Naive thymus-derived CD8-positive, alpha-beta T cell (primary cell): ENCODE measurements at places on chromosomes 13 and 19. TPM values are rescaled to one million over a fixed set of nuclear protein-coding genes. Genes with fewer than 3 reads are reported as not detected.

DNA sequence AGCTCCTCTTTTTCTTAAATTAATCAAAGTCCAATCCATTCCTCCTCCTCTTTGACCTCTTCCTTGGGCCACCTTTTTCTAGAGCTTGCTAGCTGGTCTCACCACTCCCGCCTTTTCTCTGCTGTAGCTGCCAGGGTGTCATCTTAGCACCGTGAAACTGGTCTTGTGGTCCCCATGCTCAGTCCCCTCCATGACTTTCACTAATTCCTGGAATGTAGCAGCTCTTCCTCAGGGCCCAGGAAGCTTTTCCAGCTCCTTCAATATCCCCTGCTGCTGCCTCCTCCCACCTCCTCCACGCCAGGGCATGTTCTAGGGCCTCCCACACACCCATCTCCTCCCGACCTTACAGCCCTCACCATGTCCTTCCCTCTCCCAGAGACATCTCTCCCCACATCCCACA is 222.2 kb downstream of the MYO16 start:
- no peak for DNase-seq

DNA sequence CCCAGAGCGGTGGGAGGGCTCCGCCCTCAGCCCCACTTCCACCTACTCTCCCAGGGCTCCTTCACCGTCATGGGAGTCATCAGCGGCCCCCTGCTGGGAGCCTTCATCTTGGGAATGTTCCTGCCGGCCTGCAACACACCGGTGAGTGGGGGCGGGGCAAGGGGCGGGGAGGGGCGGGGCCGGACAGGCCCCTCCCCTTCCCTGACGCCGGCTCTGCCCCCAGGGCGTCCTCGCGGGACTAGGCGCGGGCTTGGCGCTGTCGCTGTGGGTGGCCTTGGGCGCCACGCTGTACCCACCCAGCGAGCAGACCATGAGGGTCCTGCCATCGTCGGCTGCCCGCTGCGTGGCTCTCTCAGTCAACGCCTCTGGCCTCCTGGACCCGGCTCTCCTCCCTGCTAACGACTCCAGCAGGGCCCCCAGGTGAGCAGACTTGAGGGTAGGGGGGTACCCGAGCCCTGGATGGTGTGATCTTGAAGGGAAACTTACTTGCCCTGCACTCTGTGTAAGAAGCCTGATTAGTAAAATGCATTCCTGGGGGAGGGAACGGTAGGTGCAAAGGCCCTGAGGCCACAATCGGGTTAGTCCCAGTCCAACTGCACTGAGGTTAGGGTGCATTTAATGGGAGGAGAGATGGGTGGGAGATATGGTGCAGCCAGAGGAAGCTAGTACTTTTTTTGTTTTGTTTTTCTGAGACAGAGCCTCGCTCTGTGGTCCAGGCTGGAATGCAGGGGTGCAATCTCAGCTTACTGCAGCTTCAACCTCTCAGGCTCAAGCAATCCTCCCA is 12.1 kb downstream of the SLC5A5 start:
- DNase-seq = no peak

DNA sequence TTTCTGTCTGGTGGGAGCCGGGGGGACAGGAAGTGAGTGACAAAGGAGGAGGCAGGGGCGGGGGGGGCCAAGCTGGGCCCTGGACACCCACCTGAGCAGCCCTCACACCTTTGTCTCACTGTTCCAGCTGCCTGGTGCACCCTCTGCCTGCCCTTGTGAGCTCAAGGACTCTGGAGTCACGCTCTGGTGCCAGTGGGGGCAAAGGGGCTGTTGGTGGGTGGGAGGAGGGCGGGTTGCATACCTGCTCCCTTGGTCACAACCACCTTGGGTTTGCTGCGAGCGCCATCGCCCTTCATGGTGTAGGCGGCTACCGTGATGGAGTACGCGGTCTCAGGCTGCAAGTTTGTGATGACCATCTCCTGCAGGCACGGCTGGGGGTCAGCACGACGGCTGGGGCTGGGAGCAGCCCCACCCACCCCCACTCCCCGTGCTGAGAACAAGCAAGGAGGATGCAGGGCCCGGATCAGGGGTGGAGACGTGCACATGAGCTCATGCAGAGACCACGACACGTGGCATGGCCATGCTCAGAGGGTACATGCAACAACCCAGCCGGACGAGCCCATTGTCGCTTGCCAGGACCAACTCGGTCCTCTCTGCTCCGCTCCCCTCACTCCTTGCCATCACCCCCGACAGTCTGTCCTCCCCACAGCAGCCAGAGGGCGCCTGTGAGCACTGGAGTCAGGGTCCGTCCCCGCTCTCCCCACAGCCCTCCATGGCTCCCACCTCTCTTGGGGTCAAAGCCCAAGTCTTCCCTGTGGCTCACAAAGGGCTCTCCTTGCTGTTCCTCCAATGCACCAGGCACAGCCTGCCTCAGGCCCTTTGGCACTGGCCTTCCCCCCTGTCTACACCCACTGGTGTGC is 114.9 kb downstream of the PTPRS start:
- no peak for DNase-seq

GRCh38 chr19:40246292-40247073 is 20.0 kb upstream of the CCNP start:
- no peak for DNase-seq

- DNase-seq = no peak
Observed at GRCh38 chr19:743168-743687, 7.7 kb upstream of the MISP start.

GRCh38 chr13:110127986-110128511 is 178.9 kb downstream of the COL4A1 start:
- DNase-seq = no peak

DNA sequence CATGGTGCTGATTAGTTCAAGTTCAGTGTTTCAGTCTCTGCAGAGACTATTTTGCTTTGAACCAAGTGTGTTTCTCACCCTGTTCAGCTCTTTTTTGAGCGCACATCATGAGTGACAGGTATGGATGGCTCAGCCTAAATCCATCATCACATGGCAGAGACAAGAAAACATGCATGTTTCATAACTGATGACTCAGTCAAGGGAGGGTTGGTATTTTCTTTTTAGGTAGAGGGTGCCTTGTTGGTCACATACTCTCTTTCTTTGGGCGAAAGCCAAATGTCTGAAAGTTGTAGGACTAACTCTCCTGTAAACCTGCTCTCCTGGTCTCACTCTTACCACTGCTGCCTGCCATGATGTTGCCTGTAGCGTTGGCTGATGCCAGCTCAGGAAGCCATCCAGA is 48.1 kb upstream of the RAP2A start:
- DNase-seq = no peak

- DNase-seq = no peak
Observed at GRCh38 chr13:113769881-113770280, 10.9 kb downstream of the TMEM255B start.

DNA sequence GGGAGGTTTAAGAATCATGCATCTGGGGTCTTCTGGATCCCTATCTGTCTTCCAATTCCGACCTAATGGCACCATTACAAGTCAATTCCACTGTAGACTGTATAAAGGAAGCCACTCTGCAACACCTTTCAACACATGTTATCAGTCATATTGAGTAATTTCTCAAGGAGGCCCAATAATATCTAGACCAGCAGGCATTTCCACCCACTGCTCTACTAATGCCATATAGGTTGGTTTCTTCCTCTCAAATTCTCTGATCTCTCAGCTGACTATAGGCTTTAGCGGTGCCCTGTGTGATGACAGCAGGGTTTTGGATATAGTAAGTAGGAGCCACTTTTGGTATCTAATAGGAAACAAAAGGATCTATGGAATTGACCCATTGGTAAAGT is 12.4 kb upstream of the ITM2B start:
- DNase-seq = no peak

GRCh38 chr19:31784671-31785101 is 435.4 kb upstream of the TSHZ3 start:
- DNase-seq = no peak

- no peak for DNase-seq
Observed at GRCh38 chr13:103199380-103200088, 133.3 kb upstream of the SLC10A2 start.

- DNase-seq = no peak
Observed at GRCh38 chr19:38879400-38879751, 1.3 kb upstream of the RINL start.

DNA sequence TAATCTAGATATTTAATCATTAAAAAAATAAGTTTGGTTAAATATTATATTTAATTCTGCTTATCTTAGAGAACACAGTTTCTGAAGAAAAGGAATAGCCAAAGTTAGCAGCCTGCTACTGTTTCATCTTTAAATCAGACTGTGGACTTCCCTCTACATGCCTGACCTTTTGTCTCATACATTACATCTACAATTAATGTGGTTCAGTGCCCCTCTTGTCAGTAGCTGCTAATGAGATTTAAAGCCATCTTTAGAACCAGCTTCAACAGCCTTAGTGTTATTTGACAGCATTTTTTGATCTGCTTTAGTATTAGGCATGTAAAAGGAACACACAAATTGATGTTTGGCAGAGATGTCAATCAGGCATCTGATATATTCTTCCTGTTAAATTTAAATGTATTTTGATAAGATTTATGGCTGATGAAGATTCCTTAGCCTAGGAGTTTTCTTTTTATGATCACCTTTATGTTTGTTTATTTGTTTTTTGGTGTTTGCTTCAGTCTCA is 1925.8 kb upstream of the PRR20A start:
- DNase-seq = no peak

DNA sequence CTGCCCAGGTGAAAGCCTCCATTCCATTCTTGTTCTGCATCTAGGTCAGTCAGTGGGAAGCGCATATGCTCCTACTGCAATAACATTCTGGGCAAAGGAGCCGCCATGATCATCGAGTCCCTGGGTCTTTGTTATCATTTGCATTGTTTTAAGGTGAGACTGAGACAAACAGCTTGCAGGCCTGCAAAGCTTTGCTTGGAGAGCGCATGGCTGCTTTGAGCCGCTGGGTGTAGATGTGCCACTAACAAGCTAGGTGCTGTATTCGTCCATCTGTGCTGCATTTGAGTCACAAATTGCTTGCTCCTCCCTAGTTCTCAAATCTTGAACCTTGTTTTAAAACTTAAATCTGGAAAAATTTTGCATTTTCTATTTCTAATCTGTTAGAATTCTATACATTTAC is 219.1 kb downstream of the LMO7 start:
- DNase-seq = no peak

OR1I1 gene
- not detected for total RNA-seq

AMER2 gene
- total RNA-seq = not detected

ZNF66 gene
- total RNA-seq = 15.7 TPM

PHF11 gene
- 132 TPM for total RNA-seq
